ENCODE measurements at places on chromosomes 3 and 15.

DNA sequence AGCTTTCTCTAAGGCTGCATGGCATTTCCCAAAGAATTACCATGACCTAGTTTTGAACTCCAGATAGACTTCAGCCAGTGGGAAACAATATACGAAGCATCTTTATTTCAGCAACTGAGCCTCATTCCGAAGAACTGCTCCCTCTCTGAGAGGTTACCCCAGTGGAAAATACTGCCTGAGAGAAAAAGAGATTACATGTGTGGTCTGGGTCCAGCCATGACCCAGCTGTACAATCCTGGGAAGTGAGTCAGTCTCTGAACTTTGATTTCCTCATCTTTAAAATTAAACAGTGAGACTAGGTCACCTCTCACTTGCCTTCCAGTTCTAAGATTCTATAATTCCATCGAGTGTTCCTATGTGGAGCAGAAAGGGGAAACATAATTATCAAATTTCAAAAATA is 42.4 kb downstream of the TNIK start:
- DNase-seq, result no peak

GRCh38 chr3:114111060-114111770 is 54.7 kb downstream of the QTRT2 start:
- no peak for DNase-seq

DNA sequence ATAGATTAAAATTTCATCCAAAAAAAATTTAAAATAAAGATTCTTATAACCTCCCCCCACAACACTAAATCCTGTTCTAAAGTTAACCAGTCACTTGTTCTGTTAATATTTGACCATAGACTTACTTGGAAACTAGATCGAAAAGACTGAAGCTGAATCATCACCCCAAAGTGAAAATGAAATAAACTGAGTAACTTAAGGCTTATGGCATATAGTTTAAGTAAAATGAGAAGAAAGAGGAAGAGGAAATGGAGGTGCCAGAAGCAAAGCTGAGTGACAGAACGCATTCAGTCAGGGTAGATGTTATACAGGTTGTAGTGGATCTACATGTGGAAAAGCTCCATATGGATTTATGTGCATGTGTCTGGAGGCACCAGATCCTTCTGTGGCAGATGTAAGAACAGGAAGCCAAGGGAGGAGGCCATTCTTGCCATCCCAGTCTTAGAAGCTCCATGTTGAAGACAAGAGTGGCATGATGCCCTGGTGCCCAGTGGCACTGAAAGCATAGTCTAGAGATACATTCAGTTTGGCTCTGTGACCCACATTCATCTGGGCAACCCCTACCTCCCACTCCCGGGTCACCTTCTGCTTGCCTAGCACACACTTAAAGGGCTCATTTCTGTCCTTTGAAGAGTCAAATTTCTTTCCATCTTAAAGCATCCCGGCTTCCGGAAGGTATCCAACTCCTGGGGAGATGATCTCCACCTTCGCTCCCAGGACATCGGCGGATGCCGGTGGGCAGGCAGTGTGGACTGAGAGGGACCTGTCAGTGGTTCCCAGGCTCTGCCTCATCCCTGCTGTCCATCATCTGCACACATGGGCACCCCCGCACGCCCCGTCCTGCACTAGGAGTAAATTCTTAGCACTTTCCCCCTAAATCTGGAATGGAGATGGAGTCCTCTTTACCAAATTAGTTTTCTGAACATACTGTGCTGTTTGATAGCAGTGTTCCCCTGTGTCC is 90.8 kb downstream of the NEO1 start:
- DNase-seq, result no peak

- DNase-seq, result no peak
Measured at GRCh38 chr15:68211656-68212320, 6.7 kb upstream of the CALML4 start.

- DNase-seq, result no peak
Measured at GRCh38 chr3:156109989-156110388, 10.4 kb upstream of the KCNAB1 start.

DNA sequence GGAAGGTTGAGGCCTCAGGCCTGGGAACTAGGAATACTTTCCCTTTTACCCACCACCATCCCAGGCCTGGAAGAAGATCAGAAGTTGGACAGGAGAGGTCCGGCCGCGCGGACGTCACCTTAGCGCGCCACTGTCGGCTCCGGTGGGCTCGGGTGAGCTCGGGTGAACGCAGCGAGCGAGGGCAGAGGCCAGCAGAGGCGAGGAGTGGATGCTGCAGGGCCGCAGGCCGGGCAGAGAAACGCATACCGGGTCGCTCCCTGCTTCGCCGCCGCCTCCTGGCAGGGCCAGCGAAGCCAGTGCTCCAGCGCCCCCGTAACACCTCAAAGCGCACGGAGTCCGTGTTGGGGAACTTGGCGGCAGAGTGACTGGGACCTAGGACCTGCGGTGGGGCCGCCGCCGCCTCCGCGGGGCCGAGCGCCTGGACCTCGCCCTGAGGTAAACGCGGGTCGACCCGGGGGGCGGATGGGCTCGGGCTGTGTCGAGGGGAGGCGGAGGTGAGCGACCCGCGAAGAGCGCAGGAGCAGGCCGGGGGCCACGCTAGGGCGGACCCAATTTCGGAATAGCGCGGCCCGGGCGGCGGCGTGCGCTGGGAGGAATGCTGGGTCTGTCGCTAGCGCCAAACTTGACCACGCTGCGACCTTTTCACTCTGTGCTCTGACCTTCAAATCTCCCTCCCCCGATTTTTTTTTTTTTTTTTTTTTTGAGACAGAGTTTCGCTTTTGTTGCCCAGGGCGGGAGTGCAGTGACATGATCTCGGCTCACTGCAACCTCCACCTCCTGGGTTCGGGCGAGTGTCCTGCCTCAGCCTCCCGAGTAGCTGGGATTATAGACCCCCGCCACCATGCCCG is 1.6 kb downstream of the CYP11A1 start:
- no peak for DNase-seq

DNA sequence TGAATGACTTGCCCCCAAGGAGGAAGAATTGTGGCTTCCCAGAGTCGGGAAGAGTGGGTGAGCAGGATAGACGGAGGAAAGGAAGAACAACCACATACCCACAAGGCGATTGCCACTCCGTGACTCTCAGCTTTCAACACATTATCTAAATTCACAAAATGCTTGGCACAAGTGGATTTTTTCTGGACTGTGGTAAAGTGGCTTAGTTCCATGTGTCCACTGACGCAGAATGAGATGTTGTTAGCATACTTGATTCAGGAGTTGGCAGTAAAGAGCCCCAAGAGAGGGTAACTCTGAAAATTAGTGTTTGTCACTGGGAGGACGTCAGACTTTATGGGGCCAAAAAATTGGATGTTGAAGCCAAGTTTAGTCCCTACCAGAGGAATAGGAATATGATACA is 198.8 kb upstream of the CTNNB1 start:
- no peak for DNase-seq

DNA sequence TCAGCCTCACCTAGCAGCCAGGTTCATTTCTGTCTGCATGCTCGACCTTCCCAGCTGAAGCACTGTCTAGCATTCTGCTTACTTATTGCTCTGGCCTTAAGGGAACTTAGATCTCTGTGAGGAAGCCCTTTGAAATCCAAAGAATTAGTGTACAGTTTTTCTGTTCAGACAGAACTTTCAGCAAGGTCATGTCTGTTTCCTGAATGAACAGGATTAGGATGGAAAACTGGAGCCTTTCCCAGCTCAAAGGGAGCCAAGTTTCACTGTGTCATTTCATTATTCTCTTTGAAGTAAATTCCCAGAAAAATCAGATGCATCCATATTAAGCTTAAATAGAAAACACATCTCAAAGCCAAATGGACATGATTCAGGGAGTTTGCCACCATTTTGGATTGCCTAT is 457.3 kb upstream of the KCNMB2 start:
- no peak for DNase-seq

- no peak for DNase-seq
Measured at GRCh38 chr3:155553780-155554179, 191.1 kb downstream of the PLCH1 start.

GRCh38 chr3:186471771-186472170 is 72.4 kb downstream of the CRYGS start:
- DNase-seq, result no peak

DNA sequence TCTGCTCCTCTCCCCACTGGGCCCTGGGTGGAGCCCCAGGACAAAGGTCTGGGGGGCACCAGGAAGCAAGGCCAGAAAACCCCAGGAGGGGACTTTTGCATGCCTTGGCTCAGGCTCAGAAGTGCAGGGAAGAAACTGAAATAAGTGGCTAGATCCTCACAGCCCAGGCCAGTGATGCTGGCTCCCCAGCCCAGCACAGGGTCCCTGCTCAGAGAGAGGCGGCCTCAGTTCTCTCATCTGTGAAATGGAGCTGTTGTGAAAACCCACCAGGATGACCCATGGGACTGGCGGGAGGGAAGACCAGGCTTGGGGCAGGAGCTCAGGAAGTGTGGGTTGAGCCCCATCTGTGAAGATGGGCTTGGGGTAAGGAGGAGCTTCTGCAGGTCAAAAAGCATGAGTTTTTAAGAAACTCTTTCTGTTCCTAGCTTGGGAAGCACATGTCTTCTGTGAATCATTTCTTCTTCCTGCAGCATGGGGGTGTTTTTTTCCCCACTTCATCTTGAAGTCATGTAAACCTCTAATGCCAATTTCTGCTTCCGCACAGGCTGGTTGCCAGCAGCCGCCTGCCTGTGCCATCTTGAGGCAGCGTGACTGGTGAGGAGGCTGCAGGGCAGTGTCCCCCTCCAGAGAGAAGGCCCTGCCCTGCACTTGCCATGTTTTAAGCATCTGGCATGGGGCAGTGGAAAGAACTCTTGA is 118.6 kb downstream of the SMAD6 start:
- DNase-seq, result no peak

DNA sequence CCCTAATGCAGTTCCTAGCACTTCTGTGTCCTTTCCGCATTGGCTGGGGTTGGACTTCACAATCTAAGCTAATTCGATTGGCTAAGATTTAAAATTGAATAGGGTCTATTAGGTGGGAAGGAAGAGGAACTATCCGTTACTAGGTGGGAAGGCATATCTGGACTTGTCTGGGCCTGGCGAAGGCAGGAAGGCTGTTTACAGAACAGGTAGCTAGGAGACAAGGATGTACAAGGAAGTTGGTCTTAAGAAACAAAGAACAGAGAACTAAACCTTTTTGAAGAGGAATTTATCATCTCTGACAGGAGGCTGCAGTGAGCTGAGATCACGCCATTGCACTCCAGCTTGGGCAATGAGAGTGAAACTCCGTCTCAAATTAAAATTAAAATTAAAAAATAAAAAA is 17.3 kb upstream of the ATG7 start:
- no peak for DNase-seq

- no peak for DNase-seq
Measured at GRCh38 chr3:36259580-36259979, 120.7 kb upstream of the STAC start.

- no peak for DNase-seq
Measured at GRCh38 chr3:39208463-39209055, 16.2 kb upstream of the XIRP1 start.

DNA sequence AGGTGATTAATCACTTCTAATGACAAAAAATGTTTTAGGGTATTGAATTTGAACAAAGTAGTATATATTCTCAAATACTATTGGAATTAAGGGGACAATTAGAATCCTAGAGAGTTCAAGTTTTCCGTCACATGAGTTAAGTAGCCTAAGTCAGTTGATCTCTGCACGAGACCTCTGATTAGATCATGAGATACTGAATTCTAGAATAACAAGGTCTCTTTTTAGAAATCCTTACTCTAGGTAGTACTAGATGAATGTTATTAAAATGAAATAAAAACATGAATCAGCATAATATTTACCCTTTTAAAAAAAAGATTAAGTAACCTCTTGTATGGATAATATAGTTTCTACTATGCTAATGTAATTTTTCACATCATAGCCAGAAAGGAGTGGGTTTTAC is 43.4 kb downstream of the MYO5A start:
- no peak for DNase-seq

GRCh38 chr3:59082106-59082505 is 32.3 kb upstream of the CFAP20DC start:
- no peak for DNase-seq

DNA sequence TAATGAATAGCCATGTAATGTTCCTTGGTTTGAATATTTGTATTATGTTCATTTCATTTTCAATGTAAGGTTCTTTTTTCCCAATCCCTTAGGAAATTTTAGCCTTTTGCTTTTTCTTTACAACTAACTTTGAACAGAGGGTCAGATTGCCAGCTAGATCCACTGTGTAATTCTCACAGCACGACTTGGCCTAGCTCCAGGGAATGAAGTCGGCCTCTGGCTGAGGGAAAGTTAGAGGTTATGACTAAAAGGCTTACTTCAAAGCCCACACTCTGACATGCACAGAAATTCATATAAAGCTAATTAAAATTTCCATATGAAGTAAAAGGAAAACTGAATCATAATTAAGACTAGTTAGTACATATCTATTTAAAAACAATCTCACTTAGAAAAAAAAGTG is 38.7 kb downstream of the ROBO1 start:
- DNase-seq, result no peak

DNA sequence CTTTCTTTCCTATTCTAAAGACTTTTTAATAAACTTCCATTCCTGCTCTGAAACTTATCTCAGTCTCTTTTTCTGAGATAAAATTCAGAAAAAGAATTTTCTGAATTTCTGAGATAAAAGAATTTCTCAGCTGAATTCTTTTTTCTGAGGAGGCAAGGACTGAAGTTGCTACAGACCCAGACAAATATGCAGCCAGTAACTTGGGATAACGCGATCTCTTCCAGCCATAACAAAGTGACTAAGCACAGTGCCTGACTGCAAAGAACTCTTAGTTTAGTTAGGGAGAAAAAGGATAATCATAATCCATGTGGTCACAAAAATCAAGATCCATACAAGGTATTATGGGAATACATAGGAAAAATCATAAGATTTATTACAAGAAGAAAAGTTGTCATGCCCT is 222.0 kb upstream of the GAP43 start:
- DNase-seq, result no peak

GRCh38 chr3:151276687-151277042 is 1.7 kb downstream of the P2RY14 start:
- no peak for DNase-seq
